ENCODE measurements at places on chromosomes 5 and 9.

DNA sequence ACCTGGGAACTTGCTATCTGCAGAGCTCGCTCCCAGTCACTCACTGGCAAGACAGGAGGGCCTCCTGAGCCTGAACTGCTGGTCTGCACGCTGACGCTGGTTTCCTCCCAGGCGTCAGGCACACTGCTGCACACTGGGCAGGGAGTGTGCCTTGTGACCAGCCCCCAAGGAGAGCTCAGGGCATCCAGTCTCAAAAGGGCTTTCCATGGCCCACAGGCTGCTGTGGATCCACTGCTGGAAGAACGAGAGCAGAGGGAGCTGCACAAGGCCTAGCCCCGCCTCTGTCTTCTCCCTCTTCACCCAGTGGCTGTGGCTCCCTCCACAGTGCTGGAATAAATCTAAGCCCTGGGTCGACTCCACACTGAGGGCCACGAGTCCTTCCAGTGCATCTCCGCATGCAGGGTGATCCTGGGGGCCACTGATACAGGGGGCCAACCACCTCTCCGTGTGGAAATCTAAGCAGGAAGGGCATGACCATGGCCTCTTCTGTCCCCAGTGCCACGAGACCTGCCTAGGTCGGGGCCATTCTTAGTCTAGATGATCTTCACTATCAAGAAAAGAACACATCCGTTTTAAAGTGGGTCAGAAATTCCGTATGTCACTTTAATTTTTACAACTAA, 93.6 kb downstream of the CAMSAP1 start:
- DNase-seq, result no peak

- DNase-seq, result peak; percentile 54
Measured at GRCh38 chr9:128550226-128550625, 2.2 kb upstream of the SPTAN1 start.

DNA sequence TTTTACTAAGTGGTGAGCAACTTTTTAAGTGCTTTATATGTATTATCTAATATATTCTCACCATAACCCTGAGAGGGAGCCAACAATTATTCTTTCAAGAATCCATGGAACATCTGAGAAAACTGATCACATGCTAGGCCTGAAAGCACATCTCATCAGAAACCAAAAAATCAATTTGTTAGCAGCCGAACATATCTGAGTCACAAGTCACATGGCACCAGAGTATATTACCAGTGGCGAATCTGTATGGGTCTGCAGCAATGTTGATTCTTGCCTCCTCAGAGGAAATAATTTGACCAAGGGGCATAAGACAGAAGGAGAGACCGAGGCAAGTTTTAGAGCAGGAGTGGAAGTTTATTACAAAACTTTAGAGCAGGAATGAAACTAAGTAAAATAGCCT, 25.3 kb upstream of the SIL1 start:
- DNase-seq, result no peak

DNA sequence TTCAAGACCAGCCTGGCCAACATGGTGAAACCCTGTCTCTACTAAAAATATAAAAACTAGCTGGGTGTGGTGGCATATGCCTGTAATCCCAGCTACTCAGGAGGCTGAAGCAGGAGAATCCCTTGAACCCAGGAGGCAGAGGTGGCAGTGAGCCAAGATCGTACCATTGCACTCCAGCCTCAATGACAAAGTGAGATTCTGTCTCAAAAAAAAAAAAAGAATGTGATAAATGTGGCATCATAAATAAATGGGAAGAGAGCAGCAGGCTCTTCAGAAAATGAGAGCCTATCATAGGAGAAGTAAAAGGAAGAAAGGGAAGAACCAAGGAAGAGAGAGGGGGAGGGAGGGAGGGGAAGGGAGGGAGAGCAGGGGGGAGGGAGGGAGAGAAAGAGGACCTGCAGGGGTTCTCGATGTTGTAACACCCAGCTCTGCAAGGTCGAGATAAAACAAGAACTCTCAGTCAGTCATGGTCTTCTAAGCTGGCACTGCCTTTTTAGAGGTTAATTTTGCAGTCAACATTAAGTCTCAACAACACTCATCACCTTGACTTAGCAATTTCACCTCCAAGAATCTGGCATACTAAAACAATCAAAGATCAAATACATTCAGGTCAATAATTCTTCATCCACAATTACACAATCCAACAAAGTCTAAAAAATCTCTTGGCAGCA, 68.7 kb upstream of the SIMC1 start:
- DNase-seq, result no peak

- no peak for DNase-seq
Measured at GRCh38 chr9:91066856-91067255, 265.2 kb downstream of the SYK start.

DNA sequence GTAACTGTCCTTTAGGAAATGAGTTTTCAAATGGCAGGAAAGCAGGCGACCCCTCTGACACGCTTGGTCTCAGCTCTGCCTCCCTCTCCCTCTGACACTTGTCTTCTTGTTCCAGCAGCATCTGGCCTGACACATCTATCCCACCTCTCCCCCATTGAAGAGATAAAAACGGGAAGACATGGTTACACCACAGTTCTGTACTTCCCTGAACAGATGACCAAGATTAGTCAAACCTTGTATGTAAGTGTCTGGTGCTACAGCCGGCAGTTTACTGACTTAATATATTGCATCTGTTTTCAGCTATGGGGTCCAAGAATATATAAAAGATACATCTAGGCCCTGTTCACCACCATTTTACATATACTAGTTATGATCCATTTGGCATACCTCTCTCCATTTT, 29.6 kb upstream of the MLLT3 start:
- no peak for DNase-seq

DNA sequence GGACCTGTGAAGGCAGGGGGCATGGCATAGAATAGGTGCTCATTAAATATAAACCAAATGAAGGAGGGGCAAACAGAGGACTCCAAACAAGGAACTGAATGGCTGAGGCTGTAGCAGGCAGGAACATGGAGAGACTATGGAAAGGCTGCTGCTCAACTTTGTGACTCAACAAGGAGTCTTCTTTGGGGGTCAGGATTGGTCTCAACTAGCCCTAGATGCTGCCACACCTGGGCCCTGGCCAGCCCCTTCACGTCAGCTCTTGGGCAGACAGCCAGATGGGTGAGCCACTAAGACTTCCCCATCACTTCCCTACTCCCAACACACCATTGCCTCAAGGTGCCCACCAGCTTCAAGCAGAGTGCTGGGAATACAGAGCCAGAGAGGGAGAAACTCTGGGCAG, 11.0 kb downstream of the RPP25L start:
- DNase-seq, result no peak

DNA sequence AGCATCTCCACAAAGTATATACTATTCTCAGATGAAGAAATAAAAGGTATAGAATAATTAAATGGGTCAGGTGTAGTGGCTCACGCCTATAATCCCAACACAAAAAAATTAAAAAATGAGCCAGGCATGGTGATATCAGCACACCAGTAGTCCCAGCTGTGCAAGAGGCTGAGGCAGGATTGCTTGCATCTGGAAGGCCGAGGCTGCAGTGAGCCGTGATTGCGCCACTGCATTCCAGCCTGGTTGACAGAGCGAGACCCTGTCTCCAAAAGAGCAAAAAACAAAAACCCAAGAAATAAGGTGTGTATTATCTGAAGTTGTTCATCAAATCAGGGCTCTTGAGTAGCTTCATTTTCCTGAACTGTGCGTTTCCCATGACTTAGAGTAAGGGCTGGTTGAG, 83.2 kb upstream of the MYO10 start:
- no peak for DNase-seq

DNA sequence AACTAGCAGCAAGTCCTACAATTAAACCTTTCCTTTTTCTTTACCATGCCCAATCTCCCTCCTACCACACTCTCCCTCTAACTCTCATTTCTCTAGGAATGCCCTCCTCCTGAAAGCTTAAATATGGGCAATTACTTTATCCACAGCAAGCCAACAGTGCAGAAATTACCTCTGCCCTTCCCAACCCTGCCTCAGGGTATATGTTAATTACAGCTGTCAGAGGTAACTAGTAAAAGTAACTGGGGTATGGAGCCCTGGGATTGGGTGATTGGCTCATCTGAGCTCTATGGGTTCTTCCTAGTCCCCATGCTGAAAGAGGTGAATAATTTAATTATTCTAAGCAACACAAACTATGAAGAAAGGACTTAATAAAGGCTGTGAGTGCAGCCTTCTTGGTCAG, 478.9 kb upstream of the NMUR2 start:
- no peak for DNase-seq

DNA sequence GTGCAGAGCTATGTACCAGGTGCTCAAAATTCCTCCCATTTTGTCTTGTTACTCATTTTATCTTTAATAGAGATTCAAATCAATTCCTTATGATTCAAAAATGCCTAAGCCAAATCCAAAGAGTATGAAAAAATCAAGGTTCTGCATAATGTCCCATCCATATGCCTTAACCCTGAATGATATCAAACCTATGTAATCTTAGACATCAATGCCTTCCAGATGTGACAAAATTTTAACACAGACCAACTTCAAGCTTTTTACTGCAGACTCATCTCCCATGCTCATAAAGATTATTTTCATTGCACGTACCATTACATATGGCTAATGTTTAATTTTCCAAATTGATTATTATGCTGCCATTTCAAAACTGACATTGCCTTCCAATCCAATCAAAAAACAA, 122.4 kb downstream of the NFIB start:
- DNase-seq, result no peak
